ENCODE measurements at places on chromosomes 3 and 15.

- no peak for DNase-seq
These were observed 293.5 kb downstream of the CGGBP1 start for GRCh38 chr3:87765256-87765655.

DNA sequence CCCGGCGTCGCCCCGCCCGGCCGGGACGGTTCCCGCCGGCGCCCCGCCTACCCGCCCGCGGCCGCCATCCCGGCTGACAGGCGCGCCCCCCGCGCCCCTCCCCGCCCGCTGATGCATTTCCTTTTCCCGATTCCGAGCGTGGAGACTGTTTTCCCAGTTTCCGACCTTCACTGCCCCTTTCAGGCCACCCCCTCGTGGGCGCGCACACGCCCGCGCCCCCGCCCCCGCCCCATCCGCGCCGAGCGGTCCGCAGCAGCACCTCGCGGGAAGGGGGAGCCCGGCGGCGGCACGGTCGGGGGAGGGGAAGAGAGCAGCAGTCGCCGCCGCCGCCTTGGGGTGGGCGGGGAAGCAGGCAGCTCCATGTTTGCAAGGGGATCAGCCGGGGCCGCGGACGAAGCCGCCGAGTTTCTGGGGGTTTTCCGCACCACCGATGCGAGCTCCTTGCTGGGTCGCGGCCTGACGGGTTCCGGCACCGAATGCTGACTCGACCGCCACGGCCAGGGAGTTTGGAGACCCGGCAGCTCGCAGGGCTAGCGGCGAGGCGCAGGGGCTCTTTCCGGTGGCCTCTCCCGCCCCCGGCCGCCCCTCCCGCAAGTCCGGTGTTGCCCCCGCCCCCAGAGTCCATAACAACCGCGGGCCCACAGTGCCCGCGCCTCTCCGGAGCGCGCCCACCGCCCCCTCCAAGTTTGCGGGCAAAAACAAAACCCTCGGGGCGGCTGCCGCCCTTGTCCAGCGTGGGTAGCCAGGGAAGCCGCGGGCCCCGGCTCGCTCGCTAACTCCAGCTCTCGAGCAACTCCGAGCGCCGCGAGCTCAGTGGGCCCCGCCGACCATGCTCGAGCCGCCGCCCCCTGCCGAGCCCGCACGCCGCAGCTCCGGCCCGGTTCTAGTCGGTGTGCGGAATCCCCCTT, 3.2 kb upstream of the SIN3A start:
- DNase-seq = no peak

DNA sequence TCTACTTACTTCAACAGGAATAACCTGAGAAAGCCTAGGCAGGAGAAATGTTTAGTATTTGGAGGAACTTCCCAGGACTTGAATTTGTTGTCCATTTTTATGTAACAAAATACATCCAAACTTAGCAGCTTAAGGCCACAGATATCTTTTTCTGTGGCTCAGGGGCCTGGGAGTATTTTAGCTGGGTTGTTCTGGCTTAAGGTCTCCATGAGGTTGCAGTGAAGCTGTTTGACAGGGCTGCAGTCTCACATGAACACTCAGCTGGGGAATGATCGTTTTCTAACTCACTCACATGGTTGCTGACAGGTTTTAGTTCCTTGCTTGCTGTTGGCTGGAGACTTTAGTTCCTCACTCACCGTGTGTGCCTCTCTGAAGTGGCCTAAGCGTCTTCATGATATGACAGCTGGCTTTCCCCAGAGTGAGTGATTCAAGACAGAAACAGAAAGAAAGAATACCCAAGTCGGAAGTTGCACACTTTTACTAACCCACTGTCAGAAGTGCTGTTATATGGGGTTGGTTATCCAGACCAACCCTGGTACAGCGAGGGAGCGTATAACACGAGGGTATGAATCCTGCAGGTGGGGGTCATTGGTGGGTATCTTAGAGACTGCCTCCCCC, 229.7 kb upstream of the TBL1XR1 start:
- no peak for DNase-seq

DNA sequence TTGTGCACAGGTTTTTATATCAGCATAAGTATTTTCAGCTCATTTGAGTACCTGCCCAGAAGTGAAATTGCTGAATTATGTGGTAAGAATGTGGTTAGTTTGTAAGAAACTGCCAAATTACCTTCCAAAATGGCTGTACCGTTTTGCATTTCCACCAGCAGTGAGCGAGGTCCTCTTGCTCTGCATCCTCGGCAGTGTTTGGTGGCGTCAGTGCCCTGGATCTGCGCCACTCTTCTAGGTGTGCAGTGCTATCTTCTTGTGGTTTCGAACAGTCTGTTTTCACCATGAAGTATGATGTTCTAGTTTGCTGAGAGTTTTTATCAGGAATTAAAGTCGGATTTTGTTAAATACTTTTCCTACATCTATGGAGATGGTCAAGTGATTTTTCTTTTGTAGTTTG, 24.8 kb upstream of the PCSK6 start:
- DNase-seq = no peak

- DNase-seq = no peak
These were observed 3.5 kb upstream of the PP2D1 start for GRCh38 chr3:20015525-20015924.

- DNase-seq = peak; percentile 67
These were observed 75.7 kb downstream of the GAP43 start for GRCh38 chr3:115698851-115699591.

DNA sequence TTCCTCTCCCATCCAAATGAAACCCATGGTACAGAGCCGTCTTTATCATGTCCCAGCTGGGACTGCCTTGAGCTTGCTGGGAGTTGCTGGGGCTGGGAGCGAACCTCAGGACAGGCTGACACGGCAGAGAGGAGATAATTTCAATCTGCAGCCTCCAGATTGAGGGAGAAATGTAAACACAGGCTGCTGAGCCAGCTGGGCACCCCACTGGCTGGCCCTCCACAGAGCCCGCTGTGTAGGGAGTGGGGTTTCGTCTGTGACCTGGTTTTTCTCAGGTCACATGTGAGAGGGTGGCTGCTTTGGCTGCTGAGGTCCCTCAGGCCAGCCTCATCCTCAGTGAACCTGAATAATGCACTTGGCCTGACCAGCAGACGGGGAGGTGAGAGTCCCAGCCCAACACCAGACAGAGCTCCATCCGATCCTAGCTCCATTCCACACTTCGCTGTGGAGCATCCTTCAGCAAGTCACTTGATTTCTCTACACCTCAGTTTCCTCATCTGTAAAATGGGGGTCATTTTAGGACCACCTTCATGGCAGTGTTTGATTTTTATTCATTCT, 121.6 kb upstream of the MRPS22 start:
- no peak for DNase-seq

GRCh38 chr3:181292984-181293383, 303.4 kb upstream of the DNAJC19 start:
- DNase-seq = peak; percentile 23

DNA sequence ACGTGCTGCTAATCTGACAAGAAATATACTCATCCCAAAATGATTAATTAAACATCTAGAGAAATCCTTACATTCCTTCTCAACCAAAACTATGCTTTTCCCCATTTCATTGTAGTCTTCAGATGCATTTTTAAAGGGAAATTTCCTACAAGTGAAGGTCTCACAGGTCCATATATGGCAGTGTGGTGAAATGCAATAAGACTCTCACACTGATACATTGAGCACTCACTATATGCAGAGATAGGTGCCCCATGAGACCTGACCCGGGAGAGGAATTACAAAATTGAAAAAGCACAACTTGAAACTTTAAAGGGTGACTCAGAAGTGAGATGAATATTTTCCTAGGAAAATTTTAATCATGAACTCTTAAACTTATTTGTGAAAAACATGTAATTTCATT, 629.2 kb upstream of the NAALADL2 start:
- peak; percentile 85 for DNase-seq
